ENCODE measurements at places on chromosomes 6 and 20. TPM values are rescaled to one million over a fixed set of nuclear protein-coding genes. Genes with fewer than 3 reads are reported as not detected.
A peak's percentile ranks its signal among the peaks of the same experiment; 100 is the strongest.

DNA sequence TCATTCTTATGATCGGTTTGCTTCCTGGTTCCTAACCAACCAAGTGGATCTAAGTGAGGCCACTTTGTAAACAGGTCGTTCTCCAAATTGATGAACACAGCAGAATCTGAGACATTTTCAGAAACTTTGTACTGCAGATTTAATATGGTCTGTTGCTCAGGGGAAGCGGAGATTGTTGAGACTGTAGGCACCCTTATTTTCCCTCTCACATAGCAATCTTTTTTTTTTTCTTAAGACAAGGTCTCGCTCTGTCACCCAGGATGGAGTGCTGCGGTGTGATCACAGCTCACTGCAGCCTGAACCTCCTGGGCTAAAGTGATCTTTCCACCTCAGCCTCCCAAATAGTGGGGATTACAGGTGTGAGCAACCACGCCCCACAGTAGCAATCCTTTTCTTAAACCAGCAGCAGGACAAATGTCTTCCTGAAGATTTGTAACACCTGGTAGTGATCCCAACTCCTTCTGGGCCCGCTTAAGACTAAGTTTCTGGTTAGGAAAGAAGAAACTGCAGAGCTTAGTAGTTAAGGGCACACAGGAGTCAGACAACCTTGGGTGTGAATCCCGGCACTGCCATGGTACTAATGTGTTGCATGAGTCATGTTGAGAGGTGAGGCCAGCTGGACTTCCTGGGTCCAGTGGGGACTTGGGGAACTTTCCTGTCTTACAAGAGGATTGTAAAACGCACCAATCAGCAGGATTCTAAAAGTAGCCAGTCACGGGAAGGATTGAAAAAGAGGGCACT lies 48.4 kb upstream of the EZR start:
- no peak for DNase-seq

- DNase-seq, result no peak
Measured at GRCh38 chr6:149093643-149094042, 223.9 kb upstream of the TAB2 start.

GRCh38 chr6:43947860-43948259 lies 177.8 kb downstream of the VEGFA start:
- no peak for DNase-seq

- DNase-seq, result no peak
Measured at GRCh38 chr20:48064929-48065328, 279.6 kb upstream of the SULF2 start.

GRCh38 chr6:25359891-25360290 lies 80.7 kb downstream of the CARMIL1 start:
- no peak for DNase-seq

- peak; percentile 74 for DNase-seq
Measured at GRCh38 chr6:21596145-21596948, 2.8 kb downstream of the SOX4 start.

DNA sequence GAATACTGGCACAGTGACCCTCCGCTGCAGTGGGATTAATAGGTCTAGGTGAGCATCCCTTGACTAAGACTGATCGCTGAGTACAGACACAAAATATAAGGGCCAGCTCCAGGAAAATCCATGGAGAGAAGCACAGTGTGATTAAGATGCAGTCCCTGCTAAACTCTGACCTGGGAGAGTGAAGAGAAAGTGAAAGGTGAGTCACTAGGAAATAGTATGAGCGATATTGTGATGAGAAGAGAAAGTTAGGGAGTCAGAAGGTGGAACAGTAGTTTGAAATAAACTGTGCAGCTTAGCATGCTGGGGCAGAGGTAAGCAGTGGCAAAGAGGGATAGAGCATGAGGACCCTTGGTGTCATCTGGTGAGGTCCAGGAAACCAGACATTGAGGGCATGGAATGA lies 278.6 kb upstream of the MAP3K7 start:
- DNase-seq, result no peak

DNA sequence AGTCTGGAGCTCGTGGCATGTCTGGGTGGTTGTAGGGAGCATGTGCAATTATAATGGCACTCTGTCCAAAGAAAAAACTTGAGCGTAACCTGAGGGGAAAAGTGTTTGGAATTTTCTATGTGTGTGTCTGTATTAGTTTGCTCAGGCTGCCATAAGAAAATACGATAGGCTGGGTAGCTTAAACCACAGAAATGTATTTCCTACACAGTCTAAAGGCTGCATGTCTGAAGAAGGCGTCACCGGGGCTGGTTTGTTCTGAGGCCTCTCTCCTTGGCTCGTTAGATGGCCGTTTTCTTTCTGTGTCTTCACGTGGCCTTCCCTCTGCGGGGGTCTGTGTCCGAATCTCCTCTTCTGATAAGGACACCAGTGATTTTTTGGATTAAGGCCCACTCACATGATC lies 59.0 kb downstream of the IGF2R start:
- no peak for DNase-seq

DNA sequence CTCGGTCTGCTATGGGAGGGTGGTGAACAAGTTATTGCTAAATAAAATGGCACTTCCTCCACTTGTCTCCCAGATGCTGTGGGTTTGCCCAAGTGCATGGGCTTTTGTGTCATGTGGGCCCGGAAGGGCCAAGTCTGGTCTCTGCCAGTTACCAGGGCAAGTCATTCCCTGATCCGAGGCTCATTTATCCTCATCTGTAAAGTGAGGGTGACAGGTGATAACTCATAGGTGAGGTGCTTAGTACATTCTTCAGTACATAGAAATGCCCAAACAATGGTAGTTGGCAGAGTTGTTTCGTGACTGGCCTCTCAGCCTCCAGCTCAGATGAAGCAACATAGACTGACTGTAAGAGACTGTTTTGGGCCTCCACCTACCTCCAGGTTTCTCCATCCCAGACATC lies 2.0 kb upstream of the MUCL3 start:
- no peak for DNase-seq

DNA sequence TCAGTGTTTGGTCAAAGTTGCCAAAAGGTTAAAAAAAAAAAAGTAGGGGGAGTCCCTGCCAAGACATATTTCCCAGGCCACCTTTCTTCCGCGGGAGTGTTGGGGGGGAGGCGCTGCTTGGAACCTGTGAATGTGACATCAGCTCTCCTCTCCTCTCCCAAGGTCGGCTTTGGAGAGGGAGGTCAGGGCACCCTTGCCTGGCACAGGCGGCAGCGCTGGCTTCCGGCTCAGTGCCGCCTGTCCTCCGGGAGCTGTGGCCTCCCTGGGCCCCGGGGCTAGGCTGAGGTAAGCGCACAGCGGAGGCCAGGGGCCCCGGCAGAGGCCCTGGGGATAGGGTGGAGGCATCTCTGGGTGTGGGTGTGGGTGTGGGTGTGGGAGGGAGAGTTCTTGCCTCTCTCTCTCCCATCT lies 1.9 kb upstream of the EDN1 start:
- DNase-seq, result no peak

GRCh38 chr20:33521461-33521860 lies 31.6 kb downstream of the CBFA2T2 start:
- DNase-seq, result no peak

- DNase-seq, result no peak
Measured at GRCh38 chr6:24907919-24908649, 27.7 kb downstream of the RIPOR2 start.

- DNase-seq, result no peak
Measured at GRCh38 chr6:21937466-21937865, 343.9 kb downstream of the SOX4 start.

DNA sequence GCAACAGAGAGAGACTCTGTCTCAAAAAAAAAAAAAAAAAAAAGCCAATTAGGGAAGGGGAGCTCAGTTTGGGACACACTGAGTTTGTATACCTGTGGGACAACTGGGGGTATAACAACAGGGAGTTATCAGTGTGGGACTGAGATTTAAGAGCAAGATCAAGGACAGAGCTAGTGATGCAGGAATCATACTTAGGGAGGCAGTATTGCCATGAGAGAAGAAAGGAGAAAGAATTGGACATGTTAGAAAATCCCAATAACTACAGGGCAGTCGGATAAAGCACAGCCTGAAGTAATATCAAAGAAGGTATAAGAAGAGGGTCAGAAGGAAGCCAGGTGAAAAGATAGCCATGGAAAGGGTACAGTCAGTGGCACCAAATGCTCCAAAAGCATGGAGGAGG lies 121.2 kb downstream of the PTPRT start:
- DNase-seq, result no peak

GRCh38 chr20:63895202-63895951 lies 451 bp downstream of the DNAJC5 start:
- no peak for DNase-seq

GRCh38 chr6:119215885-119216590 lies 133.5 kb downstream of the MAN1A1 start:
- DNase-seq, result no peak

DNA sequence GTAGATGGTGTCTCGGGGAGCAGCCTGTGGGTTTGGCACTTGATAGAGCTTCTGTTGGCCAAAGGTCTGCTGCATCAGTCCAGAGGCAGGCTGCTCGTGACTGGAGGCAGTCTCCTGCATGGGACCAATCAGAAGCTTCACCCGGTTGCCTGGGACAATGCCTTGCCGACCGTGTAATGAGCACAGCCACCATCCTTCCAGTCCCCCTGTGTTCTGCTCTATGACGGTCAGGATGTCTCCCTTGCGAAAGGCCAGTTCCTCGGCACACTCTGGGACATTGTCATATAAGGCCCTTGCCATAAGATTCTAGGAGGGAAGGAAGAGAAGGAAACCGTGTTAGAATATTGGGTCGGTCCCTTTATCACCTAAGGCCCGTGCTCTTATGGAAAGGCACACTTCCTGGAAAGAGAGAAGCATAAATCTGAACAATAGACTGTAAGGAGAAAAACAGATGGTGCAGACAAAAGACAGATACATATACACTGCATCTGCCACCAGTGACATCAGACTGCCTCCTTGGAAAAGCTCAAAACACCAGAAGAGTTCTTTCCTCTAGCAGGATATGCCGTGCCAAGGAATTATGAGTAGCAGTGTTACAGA lies 18.9 kb downstream of the NEDD9 start:
- no peak for DNase-seq

- no peak for DNase-seq
Measured at GRCh38 chr6:44431118-44431725, 43.7 kb downstream of the CDC5L start.

DNA sequence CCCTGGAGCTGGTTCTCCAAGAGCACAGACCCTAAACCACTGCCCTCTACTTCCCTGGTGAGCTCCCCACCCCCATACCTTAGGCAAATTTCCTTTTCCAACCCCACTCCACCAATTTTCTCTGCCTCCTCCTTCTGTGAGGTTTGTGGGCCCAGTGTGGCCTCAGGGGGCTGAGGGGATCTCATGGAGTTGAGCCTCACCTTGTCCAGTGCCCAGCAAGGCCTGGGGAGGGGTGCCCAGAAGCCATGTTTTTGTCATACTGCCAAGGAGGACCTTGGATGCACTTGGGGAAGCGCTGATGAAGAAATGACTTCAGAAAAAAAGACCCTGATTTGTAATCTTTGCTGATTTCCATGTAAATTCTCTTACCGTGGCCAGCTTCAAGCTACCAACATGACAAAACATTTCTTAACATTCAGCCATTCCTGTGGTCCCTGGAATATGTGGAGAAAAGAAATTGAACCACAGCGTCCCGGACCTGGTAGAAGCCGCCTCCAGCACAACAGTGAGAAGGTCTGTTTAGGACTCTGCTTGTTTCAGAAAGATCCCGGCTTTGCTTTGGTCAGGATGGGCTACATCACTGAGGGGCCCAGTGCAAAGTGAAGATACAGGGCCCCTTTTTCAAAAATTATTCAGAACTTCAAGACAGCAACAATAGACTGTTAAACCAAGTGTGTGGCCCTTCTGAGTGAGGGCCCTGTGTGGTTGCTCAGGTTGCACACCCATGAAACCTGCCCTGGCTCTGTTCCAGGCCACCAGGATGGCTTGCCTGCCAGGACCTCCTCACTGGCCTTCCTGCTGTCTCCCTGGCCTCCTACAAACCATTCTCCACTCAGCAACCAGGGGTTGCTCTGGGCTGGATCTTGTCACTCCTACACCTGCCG lies 52.5 kb downstream of the CHMP4B start:
- DNase-seq, result no peak

- no peak for DNase-seq
Measured at GRCh38 chr6:133724726-133725125, 164.2 kb upstream of the TCF21 start.

The C6orf118 gene
- total RNA-seq, result not detected

The TXLNB gene
- total RNA-seq, result 122 TPM

The KCNK5 gene
- 0.60 TPM for total RNA-seq

The ITPA gene
- total RNA-seq, result 21.4 TPM

The SLC17A1 gene
- not detected for total RNA-seq

The TMEM244 gene
- total RNA-seq, result not detected

The PTCHD4 gene
- total RNA-seq, result 0.92 TPM

The KHDC1L gene
- total RNA-seq, result not detected

The ZBTB46 gene
- total RNA-seq, result 13.8 TPM

The CEP57L1 gene
- total RNA-seq, result 7.7 TPM

The ID4 gene
- total RNA-seq, result 1.6 TPM

The CCDC170 gene
- 0.38 TPM for total RNA-seq

The TREM2 gene
- total RNA-seq, result 0.92 TPM

The MLN gene
- not detected for total RNA-seq

Data from Right ventricle myocardium inferior (tissue), 1 donor.